Activated CD4-positive, alpha-beta T cell treated with anti-CD3 and anti-CD28 coated beads, Interleukin-2, amount 10 ng/mL, durations not matched to agents 24 days and 14 days (primary cell): ENCODE measurements at places on chromosomes 16 and 17.

- no peak for DNase-seq
- peaks cover 18% of the 10 kb centered on the region for H3K36me3 ChIP-seq
- peak overlapping the region; percentile 87 for H3K27ac ChIP-seq
- peaks cover 2% of the 10 kb centered on the region for H3K27me3 ChIP-seq
- H3K4me1 ChIP-seq: peaks cover 62% of the 10 kb centered on the region
Observed at GRCh38 chr17:38872671-38873385, 3.0 kb downstream of the LASP1 start.

- H3K36me3 ChIP-seq: peaks cover 33% of the 10 kb centered on the region
- no peaks in the 10 kb centered on the region for H3K4me1 ChIP-seq
- no peak overlapping the region for H3K27ac ChIP-seq
- no peaks in the 10 kb centered on the region for H3K27me3 ChIP-seq
- H3K4me3 ChIP-seq: no peak overlapping the region
Observed at GRCh38 chr16:4358831-4359561, 7.9 kb upstream of the PAM16 start.

DNA sequence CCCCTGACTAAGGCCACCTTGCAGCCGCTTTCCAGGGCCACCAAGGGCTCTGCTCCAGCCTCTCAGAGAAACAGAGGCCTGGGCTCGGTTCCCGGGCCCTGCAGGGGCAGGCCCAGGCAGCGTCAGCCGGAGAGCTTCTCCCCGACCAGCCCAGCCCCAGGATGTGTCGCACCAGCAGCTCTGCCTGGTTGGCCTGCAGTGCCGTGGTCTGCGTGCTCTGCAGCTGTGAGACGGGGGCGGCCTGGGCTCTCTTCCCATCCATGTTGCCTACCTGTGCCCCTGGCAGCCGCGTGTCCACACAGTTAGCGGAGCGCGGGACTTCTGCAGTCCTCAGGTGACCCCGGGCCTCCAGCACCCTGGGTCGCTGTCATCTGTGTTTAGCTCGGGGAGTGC is 4.8 kb downstream of the IGFALS start:
- peaks cover 10% of the 10 kb centered on the region for H3K36me3 ChIP-seq
- H3K4me3 ChIP-seq: no peak overlapping the region
- no peak for DNase-seq
- H3K27ac ChIP-seq: no peak overlapping the region
- peaks cover 1% of the 10 kb centered on the region for H3K4me1 ChIP-seq

GRCh38 chr16:11662582-11662981 is 5.7 kb upstream of the SNN start:
- H3K4me3 ChIP-seq: no peak overlapping the region
- H3K27me3 ChIP-seq: peaks cover 2% of the 10 kb centered on the region
- DNase-seq: no peak
- no peaks in the 10 kb centered on the region for H3K36me3 ChIP-seq
- H3K4me1 ChIP-seq: peaks cover 27% of the 10 kb centered on the region

DNA sequence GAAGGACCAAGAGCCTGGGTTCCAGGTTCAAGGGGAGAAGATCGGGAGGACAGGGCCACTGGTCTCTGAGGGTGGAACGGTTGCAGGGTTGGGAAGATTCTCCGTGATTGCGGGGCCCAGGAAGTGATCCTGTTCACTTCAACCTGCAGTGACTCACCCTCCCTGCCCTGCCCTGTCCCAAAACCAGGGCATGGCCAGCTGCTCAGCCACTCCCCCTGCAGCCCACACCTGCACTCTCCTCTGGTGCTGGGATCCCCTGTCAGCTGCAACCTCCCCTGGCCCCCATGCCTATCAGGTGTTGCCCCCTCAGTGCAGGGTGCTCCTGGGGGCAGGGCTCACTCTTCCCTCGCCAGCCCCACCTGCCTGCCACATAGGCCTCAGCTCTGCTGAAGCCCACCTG is 1.1 kb downstream of the RUNDC3A start:
- H3K27me3 ChIP-seq: peaks cover 46% of the 10 kb centered on the region
- H3K27ac ChIP-seq: no peak overlapping the region

GRCh38 chr17:29273924-29274323 is 20.0 kb downstream of the NUFIP2 start:
- peaks cover 37% of the 10 kb centered on the region for H3K4me1 ChIP-seq
- DNase-seq: no peak
- no peak overlapping the region for H3K27ac ChIP-seq
- H3K27me3 ChIP-seq: no peaks in the 10 kb centered on the region
- no peak overlapping the region for H3K4me3 ChIP-seq

DNA sequence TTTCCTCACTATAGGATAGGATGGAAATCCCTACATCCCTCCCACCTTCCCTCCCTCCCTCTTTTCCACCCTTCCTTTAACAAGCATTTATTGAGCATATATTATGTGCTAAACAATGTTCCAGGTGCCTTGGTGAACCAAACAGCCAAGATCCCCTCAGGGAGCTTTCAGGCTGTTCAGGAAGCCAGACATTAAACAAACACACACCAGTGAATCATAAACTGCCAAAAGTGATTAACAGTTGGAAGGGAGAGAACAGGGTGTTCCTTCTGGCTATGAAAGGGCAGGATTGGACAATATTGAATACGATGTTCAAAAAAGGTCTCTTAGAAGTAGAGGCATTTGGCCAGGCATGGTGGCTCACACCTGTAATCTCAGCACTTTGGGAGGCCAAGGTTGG is 22.8 kb upstream of the CNEP1R1 start:
- H3K4me1 ChIP-seq: no peaks in the 10 kb centered on the region
- no peak overlapping the region for H3K4me3 ChIP-seq
- H3K27ac ChIP-seq: no peak overlapping the region

DNA sequence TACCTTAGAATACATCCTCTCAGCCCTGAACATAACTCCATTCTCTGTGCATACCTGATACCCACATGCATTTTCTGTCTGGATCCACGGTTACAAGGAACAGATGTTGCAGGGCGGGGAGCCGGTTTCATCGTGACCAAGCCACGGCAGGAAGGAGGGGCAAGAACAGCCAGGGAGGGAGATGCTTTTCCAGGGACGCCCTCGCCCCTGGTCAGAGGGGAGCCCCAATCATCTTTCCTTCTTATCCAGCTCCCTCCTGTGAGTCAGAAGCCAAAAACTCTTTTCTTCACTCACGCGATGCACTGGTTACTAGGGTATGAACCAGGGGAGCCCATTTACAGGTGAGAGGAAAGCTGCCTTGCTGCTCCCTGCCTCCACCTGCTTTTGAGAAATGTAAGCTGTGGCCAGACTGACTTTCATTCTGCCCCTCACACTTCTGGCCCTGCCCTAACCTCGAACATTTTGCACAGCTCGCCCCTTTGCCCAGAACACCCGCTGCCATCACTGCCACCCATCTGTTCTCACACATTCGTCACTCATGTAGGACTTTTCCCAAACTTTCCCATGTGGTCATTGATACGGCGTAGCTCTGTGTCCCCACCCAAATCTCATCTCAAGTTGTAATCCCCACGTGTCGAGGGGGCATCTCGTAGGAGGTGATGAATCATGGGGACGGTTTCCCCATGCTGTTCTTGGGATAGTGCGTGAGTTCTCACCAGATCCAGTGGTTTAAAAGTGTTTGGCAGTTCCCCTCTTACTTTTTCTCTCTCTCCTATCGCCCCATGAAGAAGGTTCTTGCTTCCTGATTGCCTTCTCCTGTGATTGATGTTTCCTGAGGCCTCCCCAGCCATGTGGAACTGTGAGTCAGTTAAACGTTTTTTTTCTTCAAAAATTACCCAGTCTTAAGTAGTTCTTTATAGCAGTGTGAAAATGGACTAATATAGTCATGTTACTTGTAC is 20.5 kb downstream of the FOXL1 start:
- H3K36me3 ChIP-seq: no peaks in the 10 kb centered on the region
- H3K27ac ChIP-seq: no peak overlapping the region
- no peak for DNase-seq

- peaks cover 5% of the 10 kb centered on the region for H3K36me3 ChIP-seq
- peaks cover 38% of the 10 kb centered on the region for H3K4me1 ChIP-seq
- H3K27ac ChIP-seq: peak overlapping the region; percentile 70
- peak; percentile 71 for DNase-seq
Observed at GRCh38 chr16:66598111-66598510, 6.4 kb upstream of the CMTM3 start.

DNA sequence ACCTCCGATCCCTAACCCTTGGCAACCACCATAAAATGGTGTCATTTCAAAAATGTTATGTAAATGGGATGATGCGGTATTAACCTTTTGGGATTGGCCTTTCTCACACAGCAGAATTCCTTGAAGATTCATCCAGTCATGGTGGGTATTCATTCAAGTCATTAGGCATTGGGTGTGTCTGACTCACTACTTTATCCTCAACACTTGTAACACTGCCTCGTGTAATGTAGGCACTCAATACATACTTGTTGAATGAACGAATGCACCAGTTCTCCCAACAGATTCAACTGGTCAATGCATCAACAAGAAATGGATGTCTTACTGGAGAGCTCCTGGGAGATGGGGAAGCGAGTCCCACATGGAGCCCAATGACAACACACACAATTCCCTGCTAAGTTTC is 21.8 kb upstream of the GAN start:
- no peak overlapping the region for H3K4me3 ChIP-seq
- peaks cover 11% of the 10 kb centered on the region for H3K27me3 ChIP-seq
- H3K4me1 ChIP-seq: no peaks in the 10 kb centered on the region
- H3K36me3 ChIP-seq: no peaks in the 10 kb centered on the region
- no peak overlapping the region for H3K27ac ChIP-seq

DNA sequence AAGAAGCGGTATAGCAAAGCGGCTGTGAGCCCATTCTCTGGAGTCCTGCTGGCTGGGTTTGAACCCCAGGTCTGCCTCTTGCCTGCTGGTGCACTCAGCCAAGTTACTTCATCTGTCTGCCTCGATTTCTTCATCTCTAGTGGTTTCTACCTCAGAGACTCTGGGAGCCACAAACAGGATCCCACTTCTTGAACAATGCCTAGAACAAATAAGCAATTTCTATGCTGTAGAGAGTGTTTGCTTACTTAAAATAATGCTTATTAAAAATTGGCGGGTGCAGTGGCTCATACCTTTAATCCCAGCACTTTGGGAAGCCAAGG is 75.5 kb downstream of the CMIP start:
- no peak for DNase-seq
- no peaks in the 10 kb centered on the region for H3K27me3 ChIP-seq
- H3K36me3 ChIP-seq: peaks cover 11% of the 10 kb centered on the region

DNA sequence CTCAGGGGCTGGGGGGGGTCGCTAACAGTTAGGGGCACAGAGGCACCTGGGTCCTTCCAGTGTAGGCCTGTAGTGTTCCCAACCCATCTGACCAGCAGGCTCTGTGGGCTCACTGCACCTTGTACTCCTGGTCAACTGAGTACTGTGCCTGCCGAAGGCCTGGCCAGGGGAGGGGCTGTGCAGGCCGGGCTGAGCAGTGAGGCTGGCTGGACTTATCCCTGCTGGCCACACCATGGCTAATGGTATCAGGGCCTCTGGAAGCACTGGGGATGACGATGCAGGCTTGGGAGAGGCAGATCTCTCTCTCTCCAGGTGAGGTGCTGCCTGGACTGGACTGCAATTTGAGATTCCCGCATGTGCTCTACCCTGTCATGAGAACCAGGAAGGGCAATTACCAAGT is 58.9 kb upstream of the SDK2 start:
- no peak overlapping the region for H3K4me3 ChIP-seq
- H3K4me1 ChIP-seq: no peaks in the 10 kb centered on the region
- peaks cover 9% of the 10 kb centered on the region for H3K27me3 ChIP-seq
- no peak for DNase-seq

- no peaks in the 10 kb centered on the region for H3K36me3 ChIP-seq
- H3K27me3 ChIP-seq: peaks cover 36% of the 10 kb centered on the region
- peak; percentile 68 for DNase-seq
- no peaks in the 10 kb centered on the region for H3K4me1 ChIP-seq
Observed at GRCh38 chr16:22813223-22813947, 577 bp upstream of the HS3ST2 start.

- DNase-seq: peak; percentile 65
- no peaks in the 10 kb centered on the region for H3K27me3 ChIP-seq
- no peaks in the 10 kb centered on the region for H3K4me1 ChIP-seq
- no peak overlapping the region for H3K27ac ChIP-seq
Observed at GRCh38 chr17:39261286-39261685, 35.5 kb upstream of the STAC2 start.

- H3K27ac ChIP-seq: no peak overlapping the region
- H3K27me3 ChIP-seq: no peaks in the 10 kb centered on the region
- peaks cover 58% of the 10 kb centered on the region for H3K4me1 ChIP-seq
- DNase-seq: no peak
- H3K36me3 ChIP-seq: peaks cover 28% of the 10 kb centered on the region
- H3K4me3 ChIP-seq: no peak overlapping the region
Observed at GRCh38 chr17:8155996-8156245, 3.7 kb upstream of the PER1 start.

- no peaks in the 10 kb centered on the region for H3K27me3 ChIP-seq
- DNase-seq: no peak
- H3K4me3 ChIP-seq: no peak overlapping the region
- no peak overlapping the region for H3K27ac ChIP-seq
- H3K4me1 ChIP-seq: no peaks in the 10 kb centered on the region
Observed at GRCh38 chr16:72500545-72500944, 328.6 kb upstream of the PMFBP1 start.

GRCh38 chr17:31093866-31094599 is 744 bp upstream of the NF1 start:
- no peaks in the 10 kb centered on the region for H3K27me3 ChIP-seq
- no peak for DNase-seq
- peaks cover 16% of the 10 kb centered on the region for H3K4me1 ChIP-seq

- no peak overlapping the region for H3K27ac ChIP-seq
- no peaks in the 10 kb centered on the region for H3K36me3 ChIP-seq
- H3K27me3 ChIP-seq: no peaks in the 10 kb centered on the region
- H3K4me1 ChIP-seq: no peaks in the 10 kb centered on the region
- DNase-seq: no peak
Observed at GRCh38 chr17:73489333-73489732, 154.9 kb downstream of the SDK2 start.

DNA sequence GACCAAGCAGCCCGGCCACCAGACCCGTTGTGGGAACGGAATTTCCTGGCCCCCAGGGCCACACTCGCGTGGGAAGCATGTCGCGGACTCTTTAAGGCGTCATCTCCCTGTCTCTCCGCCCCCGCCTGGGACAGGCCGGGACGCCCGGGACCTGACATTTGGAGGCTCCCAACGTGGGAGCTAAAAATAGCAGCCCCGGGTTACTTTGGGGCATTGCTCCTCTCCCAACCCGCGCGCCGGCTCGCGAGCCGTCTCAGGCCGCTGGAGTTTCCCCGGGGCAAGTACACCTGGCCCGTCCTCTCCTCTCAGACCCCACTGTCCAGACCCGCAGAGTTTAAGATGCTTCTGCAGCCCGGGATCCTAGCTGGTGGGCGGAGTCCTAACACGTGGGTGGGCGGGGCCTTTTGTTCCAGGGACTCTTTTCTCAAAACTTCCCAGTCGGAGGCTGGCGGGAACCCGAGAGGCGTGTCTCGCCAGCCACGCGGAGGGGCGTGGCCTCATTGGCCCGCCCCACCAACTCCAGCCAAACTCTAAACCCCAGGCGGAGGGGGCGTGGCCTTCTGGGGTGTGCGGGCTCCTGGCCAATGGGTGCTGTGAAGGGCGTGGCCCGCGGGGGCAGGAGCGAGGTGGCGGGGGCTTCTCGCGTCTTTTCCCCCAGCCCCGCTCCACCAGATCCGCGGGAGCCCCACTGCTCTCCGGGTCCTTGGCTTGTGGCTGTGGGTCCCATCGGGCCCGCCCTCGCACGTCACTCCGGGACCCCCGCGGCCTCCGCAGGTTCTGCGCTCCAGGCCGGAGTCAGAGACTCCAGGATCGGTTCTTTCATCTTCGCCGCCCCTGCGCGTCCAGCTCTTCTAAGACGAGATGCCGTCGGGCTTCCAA is at the start of gene SLC2A4:
SLC2A4 (plus strand) TSS at position 645 of the 879 bp plus-strand sequence; CDS start at position 862, 217 bp downstream.
- no peaks in the 10 kb centered on the region for H3K36me3 ChIP-seq
- H3K4me1 ChIP-seq: peaks cover 10% of the 10 kb centered on the region
- H3K27me3 ChIP-seq: peaks cover 32% of the 10 kb centered on the region
- peak within 1 kb of the TSS; percentile 76 for H3K27ac ChIP-seq
- peak; percentile 94 for DNase-seq
- peak within 1 kb of the TSS; percentile 84 for H3K4me3 ChIP-seq

- H3K4me3 ChIP-seq: peak overlapping the region; percentile 47
- H3K36me3 ChIP-seq: peaks cover 7% of the 10 kb centered on the region
- peak; percentile 71 for DNase-seq
- H3K4me1 ChIP-seq: peaks cover 71% of the 10 kb centered on the region
Observed at GRCh38 chr16:89410794-89411309, 79.5 kb downstream of the ANKRD11 start.
